ENCODE measurements at places on chromosomes 7 and 10.

GRCh38 chr10:76113952-76114351 lies 682.5 kb downstream of the LRMDA start:
- no peak for DNase-seq

- DNase-seq = no peak
These were observed 70.1 kb downstream of the ST7 start for GRCh38 chr7:117023325-117023854.

- no peak for DNase-seq
These were observed 140.6 kb downstream of the MGMT start for GRCh38 chr10:129607607-129608109.

GRCh38 chr7:31302356-31302755 lies 38.2 kb downstream of the NEUROD6 start:
- no peak for DNase-seq

GRCh38 chr10:110361800-110362456 lies 57.2 kb upstream of the SMNDC1 start:
- no peak for DNase-seq

DNA sequence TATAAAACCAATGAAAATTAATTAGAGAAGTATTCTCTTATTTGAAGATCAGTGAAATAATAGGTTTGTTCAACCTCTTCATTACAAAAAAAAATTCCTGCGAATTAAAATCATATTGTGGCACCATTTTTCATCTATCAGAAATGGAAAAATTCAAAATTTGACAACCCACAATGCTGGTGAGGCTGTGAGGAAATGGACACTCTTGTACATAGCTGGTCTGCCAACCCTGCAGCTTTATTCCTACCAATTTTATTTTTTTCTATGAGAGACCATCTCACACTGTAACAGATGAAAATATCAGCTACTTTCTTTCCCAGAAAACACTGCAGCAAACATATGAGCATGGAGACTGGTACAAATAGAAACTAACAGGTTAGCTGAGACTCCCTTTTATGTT lies 208.8 kb upstream of the SEMA3E start:
- no peak for DNase-seq

All from NCI-H1092 (cell line).